ENCODE measurements at places on chromosomes 1 and 21.

DNA sequence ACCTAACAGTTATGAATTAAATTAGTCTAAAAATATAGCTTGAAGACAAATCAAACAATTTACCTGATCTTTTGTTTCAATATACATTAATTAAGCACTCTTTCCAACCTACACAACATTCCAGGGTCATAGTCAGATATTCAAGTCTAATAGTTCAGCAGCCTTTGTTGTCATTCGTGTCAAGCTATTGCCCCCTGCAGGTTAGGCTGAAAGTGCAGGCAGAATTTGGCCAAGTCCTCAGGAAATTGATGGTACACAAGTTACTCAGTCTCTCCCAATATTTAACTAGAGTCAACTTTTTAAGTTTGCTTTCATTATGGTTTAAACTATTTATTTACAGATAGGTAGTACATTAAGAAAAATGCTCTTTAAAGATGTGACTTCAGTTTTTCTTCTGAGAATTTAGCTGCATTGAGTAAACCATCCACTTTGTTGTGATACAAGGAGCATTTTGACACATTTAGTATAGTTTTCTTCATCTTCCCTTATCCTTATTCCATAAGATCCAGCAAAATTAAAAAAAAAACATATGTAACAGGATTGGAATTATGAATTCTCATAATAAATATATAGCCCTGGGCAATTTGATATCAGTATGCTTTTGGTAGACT is 130.3 kb upstream of the DPYD start:
- DNase-seq = peak; percentile 77

DNA sequence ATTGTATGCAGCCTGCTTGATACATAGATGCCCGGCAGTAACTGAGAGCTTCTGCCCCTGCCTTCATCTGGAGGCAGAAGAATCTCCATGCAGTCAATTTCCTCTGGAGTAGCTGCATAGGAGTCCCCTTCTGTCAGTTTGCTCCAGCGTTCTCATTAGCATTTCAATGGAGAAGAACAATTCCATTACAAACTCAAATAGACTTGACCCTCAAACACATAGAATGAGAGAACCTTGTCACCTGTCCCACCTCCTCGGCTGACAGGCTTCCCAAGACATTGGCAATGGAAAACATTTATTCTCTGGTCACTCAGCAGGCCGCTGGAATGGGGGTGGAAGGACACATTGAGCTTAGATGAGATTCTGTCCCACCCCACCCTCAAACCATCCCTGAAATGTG is 45.6 kb upstream of the TMEM51 start:
- no peak for DNase-seq

GRCh38 chr1:81585371-81585770 is 215.4 kb upstream of the ADGRL2 start:
- DNase-seq = no peak

DNA sequence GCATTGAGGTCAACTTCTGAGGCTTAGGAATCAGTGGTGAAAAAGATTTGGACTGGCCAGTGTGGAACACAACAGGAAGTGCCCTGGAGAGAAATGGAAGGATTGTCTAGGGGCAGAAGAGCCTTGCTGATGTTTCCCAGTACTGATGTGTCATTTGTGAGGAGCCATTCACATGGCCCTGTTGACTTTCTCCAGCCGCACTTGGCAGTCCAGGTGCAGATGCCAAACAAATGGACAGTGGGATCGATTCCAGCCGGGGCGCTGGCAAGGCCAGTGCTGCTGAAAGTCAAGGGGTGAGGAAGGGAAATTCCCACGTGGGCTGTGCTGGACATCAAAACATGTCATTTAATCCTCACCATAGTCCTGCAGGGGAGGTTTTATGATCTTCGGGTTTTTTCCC is 4.9 kb upstream of the TRIM63 start:
- DNase-seq = no peak

DNA sequence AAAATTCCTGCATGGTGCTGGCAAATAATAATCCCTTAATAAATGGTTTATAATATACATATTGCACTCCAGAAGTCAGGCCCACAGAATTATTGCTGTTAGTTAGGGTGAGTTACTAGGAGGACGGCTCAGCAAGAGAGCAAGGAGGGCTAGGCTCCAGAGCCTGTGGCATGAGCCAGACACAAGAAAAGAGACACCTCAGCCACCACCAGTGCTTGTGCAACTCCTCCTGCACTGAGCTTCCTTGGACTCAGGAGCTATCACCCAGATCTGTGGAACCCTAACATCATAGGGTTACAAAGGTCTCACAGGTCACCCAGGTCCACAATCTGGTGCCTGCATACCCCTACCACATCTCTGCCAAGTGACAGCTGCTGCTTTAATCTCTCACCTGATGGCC is 12.8 kb upstream of the LRRC8D start:
- DNase-seq = no peak

DNA sequence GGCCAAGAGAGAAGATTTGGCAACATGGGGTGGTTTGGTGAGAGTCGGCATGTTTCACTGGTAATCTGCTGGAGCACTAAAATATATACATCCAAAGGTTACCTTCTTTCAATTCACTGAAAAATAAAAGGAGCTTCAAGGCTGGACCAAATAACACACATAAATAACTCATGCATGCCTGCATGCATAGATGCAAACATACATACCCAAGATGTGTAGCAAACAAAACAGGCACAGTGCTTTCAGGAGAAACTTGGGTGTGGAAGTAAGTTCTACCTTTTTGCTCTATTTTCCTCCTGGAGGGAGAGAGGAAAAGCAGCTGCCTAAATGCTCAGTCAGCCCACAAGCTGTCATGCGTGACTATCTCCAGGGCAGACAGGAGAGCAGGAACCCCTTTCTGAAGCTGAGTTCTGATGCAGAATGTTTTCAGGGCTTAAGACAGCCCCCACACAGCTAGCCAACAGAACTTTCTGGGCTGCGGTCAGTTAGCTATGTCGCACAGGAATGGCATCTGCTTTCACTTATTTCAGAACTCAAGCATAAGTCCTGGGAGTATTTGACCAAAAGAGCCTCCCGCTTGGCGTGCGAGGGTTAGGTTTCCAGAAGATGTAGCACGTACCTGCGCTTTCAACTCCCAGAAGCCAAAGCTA is 166.2 kb downstream of the TOMM20 start:
- DNase-seq = peak; percentile 36

DNA sequence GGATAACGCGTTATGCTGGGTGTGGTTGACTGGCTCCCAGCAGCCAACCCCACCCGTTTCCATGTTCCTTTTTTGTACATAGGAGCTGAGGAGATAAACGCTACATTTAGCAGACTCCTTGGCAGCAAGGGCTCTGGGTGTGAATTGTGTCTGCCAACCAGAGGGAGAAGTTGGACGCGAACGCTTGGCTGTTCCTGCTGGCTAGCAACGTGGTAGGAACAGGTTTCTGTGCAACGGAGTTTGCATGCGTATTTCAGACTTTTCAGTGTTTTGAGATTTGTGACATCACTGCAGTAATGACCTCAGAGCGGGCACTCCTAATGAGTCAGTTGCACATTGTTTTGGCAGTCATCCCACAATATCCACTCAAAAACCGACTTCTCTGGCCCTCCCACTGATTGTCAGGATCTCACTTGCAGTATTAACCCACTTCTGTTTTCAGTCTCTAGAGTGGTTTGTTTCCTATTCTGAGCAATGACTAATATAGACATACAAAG is 98.7 kb upstream of the RGS1 start:
- DNase-seq = no peak

DNA sequence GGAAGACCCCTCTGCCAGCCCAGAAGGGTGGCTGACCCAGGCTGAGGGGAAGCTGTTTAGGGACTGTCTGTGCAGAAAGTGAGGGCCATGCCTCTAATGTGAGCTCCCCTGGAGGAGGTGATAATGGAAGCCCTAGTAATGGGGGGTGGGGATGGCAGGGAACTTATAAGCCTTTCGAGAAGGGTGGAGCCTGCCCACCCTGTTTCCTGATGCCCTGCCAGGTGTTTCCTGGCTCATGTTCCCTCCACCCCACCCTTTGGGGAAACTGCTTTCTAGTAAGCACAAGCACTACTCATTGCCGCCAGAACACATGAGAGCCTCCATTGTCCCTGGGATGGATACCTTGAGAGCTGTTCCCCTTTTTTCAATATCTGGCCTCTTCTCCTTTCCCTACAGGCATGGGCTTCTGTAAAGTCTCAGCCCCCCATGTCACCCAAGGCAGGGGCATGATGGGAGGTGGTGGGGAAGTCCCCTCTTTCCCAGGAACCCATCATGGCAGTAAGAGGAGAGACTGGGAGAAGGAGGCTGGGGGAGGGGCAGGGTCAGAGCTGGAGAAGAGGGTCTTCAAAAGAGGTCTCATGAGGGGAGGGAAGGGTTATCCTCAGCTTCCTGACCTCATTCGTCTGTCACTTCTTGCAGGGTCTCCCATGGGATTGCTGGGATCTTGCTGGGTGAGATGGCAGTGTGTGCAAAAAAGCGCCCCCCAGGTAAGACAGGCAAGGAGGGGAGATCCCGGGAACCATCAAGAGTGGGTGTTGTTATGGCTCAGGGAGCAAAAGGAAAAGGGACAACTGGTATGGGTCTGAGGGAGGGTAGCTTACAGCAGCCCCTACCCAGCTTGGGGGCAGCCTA is 2.4 kb downstream of the ATP8B2 start:
- DNase-seq = peak; percentile 54

GRCh38 chr1:100719490-100719889 is at the start of gene VCAM1:
Gene VCAM1, plus strand, starts transcription at chr1:100719742. Its CDS starts 119 bp downstream, at chr1:100719861.
- DNase-seq = no peak

DNA sequence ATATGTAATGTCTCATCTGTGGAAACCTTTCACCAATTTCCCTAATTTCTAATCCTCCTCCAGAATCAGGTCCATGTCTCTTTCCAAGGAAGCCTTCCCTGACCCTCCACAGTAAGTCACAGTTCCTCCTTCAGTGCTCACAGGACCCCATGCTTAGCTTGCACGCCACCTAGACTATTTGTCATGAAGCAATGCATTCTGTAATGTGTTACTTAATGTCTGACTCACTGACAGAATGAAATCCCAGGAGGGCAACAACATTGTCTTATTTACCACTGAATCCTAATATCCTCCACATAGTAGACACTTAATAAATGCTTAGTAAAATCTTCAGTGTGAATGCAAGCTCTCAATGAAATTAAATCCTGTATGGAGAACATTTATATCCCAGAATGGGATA is 245.9 kb upstream of the PLD5 start:
- no peak for DNase-seq

- no peak for DNase-seq
Measured at GRCh38 chr1:5311634-5312292, 657.4 kb downstream of the AJAP1 start.

GRCh38 chr1:153349363-153350320 is 1.0 kb upstream of the PGLYRP4 start:
- DNase-seq = no peak

- peak; percentile 46 for DNase-seq
Measured at GRCh38 chr1:9284061-9284460, 8.6 kb upstream of the SPSB1 start.

DNA sequence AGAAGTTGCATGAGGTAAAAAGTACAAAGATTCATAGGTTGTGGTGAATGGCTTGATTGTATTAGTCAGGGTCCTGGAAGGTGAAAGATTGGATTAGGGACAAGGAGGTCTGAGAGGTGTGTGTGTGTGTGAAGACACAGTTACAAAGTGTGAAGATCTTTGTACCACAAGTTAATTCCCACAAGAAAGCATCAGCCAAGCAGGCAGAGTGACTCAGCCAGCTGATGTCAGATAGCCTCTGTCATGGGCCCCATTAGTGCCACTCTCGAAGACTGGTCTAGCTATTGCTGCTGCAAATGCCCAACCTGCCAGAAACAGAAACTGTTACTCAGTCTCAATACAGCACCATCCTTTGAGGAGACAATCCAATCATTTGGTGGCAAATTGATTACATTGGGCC is 96.5 kb downstream of the DTL start:
- no peak for DNase-seq

DNA sequence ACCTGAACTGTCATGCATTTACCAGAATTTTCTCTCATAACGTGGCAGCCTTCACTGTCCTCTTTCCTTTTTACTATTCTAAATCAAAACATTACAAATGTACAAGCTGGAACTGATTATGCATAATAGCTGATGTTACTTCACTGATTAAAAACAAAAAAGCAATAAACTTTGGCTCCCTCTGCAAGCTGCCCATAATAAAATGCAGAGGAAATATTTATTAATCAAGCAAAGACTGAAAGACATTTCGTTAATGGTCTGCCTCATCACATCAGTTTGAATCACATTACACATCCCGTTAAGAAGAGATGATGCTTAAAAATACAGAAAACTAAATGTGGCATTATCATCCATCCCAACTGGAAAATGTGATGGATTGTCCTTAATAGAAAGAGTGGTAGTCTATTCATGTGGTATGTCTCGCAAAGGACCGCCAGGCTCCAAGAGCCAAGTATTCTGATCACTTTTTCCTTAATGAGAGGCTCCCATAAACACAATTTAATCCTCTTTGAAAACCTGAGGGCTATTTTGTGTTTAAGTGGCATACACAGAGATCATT is 225.3 kb downstream of the RGS7 start:
- DNase-seq = no peak

DNA sequence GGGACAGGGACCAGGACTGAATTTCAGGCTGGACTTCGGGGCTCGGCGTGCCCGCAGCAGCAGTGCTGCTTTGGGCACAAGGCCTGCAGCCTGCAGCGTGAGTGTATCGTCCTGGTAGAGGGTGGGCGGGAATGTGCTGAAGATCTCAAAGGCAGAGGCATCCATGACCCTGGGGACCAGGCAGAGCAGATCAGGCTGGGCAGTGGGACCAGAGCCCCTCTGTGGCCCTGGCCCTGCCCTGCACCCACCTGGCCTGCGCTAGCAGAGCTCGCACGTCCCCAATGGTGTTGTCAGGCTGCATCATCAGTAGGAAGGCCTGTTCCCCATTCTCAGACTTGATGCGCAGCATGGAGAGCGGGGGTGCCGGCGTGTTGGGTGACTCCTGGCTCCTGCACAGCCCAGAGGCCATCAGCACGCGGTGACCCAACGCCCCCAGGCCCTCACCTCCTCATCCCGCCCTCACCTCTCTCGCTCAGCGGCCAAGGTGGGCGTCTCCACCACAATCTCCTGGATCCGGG is 2.6 kb downstream of the SH3BGRL3 start:
- DNase-seq = no peak

GRCh38 chr1:13960375-13960987 is 260.5 kb downstream of the PRDM2 start:
- peak; percentile 65 for DNase-seq

DNA sequence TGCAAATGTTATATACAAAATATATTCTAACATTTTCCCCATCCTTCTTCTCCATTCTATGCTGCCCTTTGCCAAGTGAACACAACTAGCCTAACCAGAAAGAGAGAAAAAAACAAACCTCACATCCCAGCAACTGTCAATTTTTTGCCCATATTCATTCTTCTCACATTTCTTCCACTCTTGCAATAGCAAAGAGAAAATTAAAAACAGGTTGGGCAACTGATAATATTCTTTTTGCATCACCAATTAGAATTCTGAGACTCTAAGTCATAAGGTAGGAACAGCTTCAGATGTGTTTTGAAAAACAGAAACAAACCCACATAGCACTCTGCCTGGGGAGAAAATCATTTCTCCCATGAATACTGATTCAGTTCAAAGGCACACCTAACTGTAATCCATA is 25.2 kb upstream of the EXO1 start:
- no peak for DNase-seq
